Inflammatory macrophage (primary cell): ENCODE measurements at places on chromosomes 12 and 14.
A peak's percentile ranks its signal among the peaks of the same experiment; 100 is the strongest.

DNA sequence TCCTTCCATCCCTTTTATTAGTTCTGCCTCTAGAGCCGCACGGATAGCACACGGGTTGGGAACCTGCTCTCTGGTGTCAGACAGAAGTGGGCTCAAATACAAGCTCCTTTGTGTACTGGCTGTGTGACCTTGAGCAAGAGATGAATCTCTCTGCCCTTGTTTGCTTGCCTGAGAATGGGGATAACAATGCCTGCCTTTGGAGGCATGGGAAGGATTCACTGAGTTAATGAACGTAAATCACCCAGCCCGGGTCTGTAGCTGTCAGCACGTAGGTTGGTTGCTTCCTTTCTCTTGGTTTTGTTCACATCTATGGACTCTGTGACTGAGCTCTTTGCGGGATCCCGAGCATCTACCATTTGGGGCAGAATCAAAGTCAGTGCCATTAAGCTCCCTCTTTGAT, 79.3 kb upstream of the NRXN3 start:
- DNase-seq: no peak

GRCh38 chr14:20798318-20798717, 4.3 kb downstream of the RNASE1 start:
- peak; percentile 36 for DNase-seq

DNA sequence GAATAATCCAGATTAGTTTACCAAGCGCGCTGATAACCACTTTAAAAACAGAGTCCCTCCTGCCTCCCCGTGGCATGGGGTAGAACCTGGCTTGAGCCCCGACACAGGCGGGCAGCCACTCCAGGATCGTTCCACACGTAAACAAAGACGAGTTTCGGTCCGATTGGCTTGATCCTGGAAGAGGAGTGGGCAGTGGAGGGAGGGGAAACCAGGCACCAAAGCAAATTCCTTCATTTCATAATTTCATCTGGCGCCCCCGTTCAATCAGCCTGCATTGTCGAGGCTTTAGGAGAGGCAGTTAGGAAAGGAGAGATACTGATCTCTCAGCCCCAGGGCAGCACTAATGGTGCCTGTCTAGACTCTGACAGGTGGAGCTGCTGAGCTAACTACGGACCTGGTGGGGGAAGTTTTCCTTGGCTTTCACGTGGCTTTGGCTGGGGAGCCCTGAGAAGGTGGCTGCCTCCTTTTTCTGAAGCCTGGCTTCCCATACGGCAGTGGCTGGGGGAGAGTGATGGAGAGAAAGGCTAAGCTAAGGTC, 751 bp upstream of the GPRC5A start:
- no peak for DNase-seq

GRCh38 chr12:49568442-49569162, 660 bp upstream of the MCRS1 start:
- peak; percentile 34 for DNase-seq

- no peak for DNase-seq
Measured at GRCh38 chr12:6614513-6615172, 7.5 kb upstream of the CHD4 start.

DNA sequence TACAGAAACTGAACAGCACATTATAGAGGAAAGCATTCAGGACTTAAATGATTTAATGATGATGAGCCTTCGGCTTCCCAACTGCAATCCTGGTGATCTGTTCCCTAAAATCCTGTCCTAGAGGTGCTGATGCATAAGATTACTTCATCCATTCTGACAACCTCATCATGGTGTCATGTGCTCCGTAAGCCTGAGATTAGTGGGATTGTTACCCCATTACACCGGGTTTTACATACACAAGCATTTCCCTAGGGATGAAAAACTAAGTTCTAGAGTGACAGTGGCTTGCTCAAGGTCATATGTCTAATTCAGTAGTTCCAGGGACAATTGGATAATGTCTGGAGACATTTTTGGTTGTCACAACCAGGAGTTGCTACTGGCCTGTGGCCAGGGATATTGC, 2.5 kb upstream of the RNASE13 start:
- DNase-seq: peak; percentile 54

- DNase-seq: peak; percentile 65
Measured at GRCh38 chr12:569803-570434, 93.3 kb downstream of the NINJ2 start.

- no peak for DNase-seq
Measured at GRCh38 chr14:23531391-23531790, 20.2 kb downstream of the ZFHX2 start.

DNA sequence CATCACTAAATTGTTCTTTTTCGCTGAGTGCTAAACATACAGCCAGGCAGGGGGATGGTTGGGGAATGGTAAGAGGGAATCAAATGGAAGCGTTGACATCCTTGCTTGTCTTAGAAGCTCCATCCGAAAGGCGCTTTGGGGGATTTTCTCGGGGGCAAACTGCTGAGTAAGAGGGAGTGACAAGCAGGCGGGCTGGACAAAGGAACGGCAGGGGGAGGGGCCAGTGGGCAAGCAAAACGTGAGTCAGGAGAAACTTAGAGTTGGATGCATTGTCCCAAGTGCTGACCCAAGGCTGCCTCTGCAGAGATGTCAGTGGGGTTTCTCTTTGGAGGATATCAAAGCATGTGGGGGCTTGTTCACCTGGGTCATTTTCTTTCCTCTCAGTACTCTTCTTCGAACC, 480.5 kb downstream of the VRK1 start:
- DNase-seq: no peak

- no peak for DNase-seq
Measured at GRCh38 chr12:121718653-121719239, 6.2 kb downstream of the TMEM120B start.
